ENCODE measurements at places on chromosomes 7 and 10.

- DNase-seq = no peak
Observed at GRCh38 chr10:84335516-84335915, 7.1 kb downstream of the CCSER2 start.

DNA sequence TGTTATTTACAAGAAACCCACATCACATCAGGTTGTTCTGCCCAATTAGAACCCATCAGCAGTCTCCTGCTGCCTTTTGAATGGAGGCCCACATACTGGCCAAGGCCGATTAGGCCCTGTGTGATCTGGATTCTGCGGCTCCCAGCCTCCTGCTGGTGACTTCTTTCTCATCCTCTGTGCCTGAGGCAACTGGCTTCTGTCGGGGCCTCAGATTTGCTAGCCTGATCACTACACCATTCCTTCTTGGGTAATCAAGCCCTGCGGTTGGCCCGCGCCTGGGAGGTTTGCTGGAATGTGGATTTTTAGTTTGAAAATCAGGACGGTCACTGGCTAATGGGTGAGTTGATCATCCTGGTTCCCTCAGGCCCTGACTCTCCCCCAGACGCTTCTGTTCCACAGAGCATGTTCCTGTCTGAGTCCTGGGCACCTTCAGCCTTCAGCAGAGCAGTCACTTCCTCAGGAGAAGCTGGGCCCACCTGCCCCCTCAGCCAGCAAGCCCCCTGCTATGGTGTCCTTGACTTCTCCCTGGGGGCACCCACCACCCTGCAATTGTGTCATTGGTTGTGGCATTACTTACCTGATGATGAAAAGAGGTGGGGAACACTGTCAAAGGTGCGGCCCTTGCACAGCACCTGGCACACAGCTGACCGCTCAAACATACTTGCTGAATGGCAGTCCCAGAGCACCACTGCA is 207.6 kb downstream of the PHTF2 start:
- DNase-seq = no peak

DNA sequence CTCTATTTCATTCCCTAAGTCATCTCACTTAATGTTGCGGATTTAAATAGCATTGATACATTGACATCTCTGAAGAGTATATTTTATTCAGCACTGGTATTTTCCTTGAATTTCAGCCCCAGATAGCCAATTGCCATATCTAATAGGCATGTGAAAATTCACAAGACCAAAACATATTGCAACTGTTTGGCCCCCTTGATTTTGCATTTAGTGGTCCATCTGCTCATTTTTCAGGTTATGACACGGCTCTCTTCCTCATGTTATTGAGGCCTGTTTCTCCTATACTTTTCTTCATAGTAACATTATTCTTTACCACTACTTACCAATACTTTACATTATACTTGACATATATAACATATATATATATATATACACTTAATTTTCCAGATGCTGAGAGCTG is 43.7 kb downstream of the MKLN1 start:
- DNase-seq = no peak

DNA sequence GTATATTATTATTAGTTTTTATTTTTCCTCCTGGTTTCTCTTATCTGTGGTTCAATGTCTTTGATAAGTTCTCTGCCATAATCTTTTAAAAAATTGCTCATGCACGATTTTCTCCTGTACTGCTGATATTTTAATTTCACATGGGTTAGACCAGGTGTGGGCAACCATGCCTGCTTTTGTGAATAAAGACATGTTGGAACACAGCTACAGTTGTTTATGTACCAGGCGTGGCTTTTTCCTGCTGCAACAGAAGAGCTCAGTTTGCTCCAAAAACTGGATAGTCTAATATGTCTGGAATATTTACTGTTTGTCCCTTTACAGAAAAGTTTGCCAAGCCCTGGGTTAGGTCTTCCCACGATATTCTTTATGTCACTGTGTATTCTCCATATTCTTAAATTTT is 105.2 kb downstream of the VWC2 start:
- no peak for DNase-seq

Data from GM12878 (cell line).